ENCODE measurements at places on chromosomes 7 and 10.

DNA sequence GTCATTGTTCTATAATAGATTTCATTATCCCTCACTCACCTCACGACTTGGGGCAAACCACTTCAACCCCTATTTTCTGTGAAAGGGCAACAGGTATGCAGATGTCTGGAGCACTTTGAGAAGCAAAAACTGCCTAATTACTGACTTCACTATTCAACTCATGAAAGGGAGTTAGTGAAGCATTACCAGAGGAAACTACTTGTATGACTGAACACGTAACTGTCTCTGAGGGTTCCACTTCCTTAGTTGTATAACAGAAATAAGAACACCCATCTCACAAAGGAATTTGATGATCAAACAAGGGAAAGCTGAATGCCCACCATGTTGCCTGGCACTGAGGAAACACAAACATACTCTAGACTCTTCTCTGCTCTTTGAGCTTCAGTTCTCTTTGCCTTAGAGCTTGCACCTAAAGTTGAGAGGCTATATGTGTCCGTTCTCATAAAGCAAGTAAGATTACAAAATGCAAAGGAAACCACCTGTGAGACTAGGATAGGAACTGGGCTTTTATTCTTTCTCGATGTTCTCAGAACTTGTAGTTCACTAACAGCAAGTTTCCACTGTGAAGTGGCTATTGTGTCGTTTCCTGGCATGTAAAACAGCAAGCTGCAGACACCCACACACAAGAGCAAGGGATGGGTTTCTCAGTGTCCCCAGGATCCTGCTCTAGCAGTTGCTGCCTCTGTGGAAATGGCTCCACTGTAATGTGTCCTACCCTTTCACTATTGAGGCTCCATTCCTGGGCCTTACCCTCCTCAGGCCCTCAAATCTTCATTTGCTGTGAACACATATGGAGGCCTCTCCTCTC, 2.6 kb downstream of the TMEM243 start:
- peak; percentile 59 for DNase-seq

DNA sequence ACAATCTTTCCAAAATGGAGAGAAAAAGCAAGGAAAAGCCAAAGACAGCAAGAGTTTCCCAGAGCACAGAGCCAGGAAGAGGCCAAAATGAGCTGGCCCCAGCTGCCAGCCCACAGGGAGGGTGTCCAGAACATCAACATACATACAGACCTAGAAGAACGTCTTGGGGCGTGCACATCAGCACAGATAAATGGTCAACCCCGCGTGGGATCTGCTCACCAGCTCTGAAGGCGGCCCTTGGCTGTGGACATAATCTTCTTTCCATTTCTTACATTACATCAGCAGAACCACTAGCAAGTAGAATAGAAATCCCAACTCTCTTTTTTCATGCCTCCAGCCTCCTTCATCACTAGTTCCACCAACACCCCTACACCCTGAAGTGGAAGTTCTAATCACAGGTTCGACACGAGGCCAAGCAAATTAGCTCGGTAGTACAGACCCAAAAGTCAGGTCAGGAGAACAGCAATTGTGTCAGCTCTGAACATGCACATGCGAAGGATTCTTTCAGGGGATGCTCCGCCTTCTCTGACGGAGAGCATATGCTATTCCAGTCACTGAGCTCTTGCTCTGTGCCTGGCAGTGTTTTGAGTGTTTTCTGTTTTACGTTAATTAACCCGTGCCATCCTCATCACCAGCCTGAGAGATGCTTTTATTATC, 16.4 kb downstream of the SH3PXD2A start:
- no peak for DNase-seq

GRCh38 chr10:86234541-86235270, 131.9 kb downstream of the GRID1 start:
- no peak for DNase-seq

GRCh38 chr10:102815790-102816549, 21.2 kb downstream of the CYP17A1 start:
- DNase-seq = peak; percentile 85

DNA sequence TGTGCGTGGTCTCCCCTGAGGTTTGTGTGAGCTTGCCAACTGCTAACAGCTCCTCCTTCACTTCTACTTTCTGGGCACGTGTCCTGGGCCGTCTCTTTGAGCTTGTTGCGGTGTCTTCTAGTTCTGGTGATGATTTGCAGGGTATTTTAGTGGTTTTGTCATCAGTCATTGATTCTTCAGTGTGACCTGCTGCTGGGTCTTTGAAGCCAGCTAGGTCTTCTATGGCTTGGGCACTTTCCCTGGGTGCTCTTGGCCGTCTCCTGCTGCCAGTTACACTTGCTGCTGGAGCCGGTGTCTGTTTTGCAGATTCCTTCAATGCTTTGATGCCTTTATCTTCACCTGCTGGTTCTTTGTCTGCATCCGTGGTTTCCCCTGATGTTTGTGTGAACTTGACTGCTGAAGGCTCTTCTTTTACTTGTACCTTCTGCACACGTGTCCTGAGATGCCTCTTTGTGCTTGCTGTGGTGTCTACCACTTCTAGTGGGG, 23.0 kb downstream of the MKI67 start:
- no peak for DNase-seq

DNA sequence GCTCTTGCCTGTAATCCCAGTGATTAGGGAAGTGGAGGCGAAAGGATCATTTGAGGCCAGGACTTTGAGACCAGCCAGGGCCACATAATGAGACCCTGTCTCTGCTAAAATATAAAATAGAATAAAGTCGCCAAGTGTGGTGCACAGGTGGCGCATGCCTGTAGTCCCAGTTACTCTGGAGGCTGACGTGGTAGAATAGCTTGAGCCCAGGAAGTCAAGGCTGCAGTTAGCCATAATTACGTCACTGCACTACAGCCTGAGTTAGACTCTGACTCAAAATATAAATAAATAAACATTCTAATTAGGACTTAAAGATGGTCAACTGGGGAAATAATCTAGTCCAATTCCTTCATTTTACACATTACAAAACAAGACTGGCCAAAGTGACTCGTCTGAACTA, 768 bp downstream of the CHCHD2 start:
- DNase-seq = peak; percentile 63

- no peak for DNase-seq
These were observed 865.9 kb downstream of the LRMDA start for GRCh38 chr10:76297358-76297757.

DNA sequence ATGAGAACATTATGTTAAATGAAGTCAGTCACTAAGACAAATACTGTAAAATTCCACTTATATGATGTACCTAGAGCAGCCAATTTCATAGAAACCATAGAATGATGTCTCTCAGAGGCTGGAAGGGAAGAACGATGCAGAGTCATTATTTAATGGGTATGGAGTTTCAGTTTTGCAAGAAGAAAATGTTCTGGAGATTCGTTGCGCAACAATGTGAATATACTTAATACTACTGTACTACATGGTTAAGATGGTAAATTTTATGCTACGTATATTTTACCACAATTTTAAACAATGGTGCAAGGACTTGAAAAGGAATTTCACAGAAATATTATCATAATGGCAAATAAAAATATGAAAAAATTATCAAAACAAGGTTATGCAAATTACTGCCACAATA, 972.6 kb downstream of the KCNMA1 start:
- DNase-seq = no peak

- DNase-seq = peak; percentile 56
These were observed 703 bp upstream of the HILPDA start for GRCh38 chr7:128454808-128455542.

- no peak for DNase-seq
These were observed 16.1 kb downstream of the PAPOLB start for GRCh38 chr7:4845740-4846142.

DNA sequence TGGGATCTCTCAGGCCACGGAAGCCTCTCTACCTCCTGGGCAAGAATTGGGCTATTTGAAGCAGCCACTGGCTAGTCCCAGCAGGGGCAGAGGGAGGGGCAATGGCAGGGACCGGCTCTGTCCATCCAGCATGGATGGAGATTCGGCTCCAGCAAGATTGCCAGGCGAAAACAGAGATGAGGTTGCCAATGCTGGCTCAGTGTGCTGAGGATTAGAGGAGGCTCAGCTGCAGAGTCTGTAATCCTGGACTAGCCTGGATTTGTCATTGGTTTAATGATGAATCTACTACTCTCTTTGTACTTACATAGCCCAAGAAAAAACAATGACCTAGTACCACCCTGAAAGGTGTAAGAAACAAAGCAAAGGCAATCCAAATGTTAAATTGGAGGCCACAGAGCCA, 112.2 kb upstream of the PDCD4 start:
- no peak for DNase-seq

GRCh38 chr10:80769700-80770160, 232.0 kb downstream of the SH2D4B start:
- no peak for DNase-seq

GRCh38 chr10:97718659-97719142, 5.2 kb downstream of the MARVELD1 start:
- DNase-seq = no peak

DNA sequence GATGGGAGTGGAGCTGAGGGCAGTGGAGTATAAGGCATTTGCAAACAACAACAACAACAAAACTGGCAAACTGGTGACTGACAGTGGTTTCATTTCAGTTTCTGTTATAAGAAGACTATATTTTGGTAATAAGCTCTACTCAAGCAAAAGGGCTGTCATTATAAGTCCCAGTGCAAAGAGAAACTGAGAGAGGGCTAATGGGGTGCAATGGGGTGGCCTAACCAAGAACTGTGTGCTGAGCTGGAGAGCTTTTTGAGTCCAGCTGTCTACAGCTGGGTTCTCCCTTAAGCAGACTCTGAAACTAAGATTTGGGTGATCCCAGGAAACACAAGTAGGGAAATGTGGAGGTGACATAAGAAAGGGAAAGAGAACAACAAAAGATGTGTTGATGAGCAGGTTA, 439.3 kb downstream of the ADRA2A start:
- DNase-seq = no peak

DNA sequence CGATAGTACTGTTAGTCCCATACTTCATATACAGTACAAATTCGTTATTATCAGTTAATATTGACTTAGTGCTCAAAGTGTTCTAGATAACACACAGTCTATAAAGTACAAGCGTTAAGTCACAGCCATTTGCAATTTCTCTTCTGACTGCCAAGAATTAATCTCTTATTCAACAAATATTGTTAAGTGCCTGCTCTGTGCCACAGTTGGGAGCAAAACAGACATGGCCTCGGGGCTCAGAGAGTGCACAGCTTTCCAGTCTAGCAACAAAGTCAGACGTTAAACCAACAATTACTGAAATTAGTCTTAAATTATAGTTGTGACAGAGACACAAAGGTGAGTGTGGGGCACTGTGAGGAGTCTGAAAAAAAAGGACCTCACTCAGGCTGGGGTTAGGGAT, 113.0 kb upstream of the DPP6 start:
- no peak for DNase-seq

DNA sequence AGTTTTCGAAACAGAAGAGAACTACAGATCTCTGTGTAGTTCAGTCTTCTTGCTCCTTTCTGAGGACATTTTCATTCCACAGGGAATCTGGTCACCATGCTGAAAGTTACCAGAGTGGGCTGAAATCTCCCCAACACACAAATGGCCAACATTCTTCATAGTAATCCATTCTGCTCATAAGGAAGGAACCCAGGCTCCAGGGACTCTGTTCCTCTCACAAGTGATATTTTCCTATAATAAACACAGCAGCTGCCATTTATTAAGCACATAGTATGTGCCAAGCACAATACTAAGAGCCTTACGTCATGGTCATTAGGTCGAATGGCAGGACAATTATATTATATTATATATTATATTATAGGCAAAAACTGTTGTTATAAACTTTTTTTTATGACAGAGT, 109.8 kb downstream of the RAB11FIP2 start:
- no peak for DNase-seq

DNA sequence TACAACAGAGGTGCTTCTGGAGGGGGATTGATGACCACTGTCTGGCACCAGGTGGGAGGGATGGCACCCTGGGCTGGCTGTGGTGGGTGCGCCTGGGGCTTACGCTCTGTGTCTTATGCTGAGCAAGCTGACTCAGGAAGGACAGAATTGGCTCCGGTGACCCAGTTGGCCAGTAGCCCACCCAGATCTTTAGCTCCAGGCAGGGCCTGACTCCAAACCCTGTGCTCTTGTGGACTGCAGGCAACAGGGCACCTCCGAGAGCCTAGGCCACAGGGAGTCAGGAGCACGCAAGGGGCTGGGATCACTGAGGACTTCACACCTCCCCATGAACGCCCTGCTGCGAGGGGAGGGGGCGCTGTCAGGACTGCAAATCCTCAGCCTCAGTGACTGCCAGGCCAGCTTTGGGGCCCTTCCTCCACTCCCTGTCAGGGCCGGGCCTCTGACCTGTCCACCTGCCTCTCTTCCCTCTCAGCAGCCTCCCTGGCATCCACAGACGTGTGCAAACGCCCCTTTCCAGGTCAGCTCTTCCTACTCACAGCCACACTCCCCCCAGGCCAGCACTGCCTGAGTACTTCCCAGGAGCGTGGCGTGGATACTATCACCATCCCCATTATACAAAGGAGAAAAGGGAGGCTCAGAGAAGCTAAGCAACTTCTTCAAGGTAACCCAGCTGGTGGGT, 118.7 kb downstream of the SLIT1 start:
- no peak for DNase-seq

DNA sequence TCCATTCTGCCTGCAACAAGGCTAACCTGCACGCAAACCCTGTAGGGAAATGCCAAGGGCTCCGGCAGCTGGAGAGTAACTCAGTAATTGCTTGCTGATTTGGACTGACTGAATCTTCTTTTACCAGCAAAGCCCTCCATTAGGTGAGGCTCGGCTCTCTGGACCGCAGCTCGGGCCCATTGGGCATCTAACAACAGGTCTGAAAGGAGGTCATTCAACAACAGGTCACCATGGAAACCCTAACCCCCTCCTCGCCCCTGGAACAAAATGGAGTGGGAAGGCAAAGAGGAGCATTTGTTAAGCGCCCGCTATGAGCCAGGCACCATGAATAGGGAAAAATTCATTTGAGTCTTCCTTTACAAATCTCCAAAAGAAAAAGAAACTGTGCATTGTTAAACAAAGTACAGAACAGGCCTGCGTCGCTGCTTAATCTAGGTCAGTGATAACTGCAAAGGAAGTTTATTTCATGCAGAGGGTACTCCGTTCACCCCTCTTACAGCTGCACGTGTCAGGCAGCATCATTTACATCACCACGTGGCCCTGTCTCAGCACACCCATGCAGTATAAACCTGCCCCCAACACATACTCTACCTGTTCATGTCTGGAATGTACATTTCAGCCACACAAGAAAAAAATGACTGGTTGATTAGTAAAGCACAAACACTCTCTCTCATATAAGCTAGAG, 248.8 kb upstream of the NEBL start:
- DNase-seq = no peak

- no peak for DNase-seq
These were observed 205.4 kb downstream of the IMMP2L start for GRCh38 chr7:111356941-111357340.

DNA sequence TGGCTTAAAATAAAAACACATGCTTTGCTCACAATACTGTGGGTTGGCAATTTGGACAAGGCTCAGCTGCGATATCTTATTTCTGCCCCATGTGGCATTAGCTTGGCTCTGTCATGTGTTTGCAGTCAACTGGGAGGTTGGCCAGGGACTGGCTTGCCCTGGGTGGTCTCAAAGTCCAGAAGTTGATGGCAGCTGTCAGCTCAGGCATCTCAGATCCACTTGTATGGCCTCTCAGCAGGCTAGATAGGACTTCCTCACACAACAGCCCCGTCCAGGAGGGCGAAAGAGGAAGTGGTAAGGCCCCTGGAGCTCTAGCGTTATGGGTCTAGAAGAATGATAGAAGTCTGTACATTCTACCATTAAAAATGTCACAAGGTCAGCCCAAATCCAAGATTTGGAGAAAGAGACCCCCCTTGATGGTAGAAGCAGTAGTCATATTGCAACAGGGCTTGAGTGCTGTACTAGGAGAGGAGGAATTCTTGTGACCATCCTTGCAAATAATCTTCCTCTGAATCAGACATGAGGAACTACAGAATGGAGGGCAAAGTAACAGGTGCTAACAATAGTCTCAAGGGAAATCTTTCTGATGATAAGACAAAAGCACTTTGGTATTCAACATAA, 166.2 kb downstream of the FAM107B start:
- peak; percentile 81 for DNase-seq
